Thoracic aorta (tissue), 2 donors: ENCODE measurements at places on chromosomes 12 and 14. TPM values are rescaled to one million over a fixed set of nuclear protein-coding genes. Genes with fewer than 3 reads are reported as not detected.
A peak's percentile ranks its signal among the peaks of the same experiment; 100 is the strongest.

GRCh38 chr12:131356485-131357184 is 354.3 kb upstream of the SFSWAP start:
- H3K4me1 ChIP-seq: no peaks in the 10 kb centered on the region
- DNase-seq: no peak
- H3K36me3 ChIP-seq: no peaks in the 10 kb centered on the region
- H3K4me3 ChIP-seq: no peak overlapping the region

The ACOT6 gene
- not detected for total RNA-seq

- H3K4me1 ChIP-seq: no peaks in the 10 kb centered on the region
- no peaks in the 10 kb centered on the region for H3K36me3 ChIP-seq
- no peak overlapping the region for H3K4me3 ChIP-seq
- no peaks in the 10 kb centered on the region for H3K27me3 ChIP-seq
- DNase-seq: no peak
Observed at GRCh38 chr14:48075487-48075886, 400.1 kb upstream of the MDGA2 start.

The NYNRIN gene
- total RNA-seq: 11.6 TPM

The NANOG gene
- 0.27 TPM for total RNA-seq

DNA sequence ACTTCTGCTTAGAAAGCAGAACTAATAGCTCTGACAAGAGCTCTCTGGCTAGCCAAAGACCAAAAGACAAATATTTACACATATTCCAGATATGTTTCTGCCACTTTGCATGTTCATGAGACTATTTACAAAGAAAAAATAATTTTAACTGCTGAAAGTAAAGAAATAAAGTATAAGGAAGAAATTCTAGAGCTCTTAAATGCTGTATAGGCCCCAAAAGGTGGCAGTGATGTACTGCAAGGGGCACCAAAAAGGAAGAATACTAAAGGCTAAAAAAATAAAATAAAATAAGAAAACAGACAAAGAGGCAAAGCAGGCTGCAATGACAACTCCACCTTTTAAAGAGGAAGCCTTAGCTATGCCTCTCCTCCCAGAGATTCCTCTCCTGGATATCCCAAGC is 23.0 kb downstream of the KLRK1 start:
- peak overlapping the region; percentile 86 for H3K27ac ChIP-seq
- H3K36me3 ChIP-seq: no peaks in the 10 kb centered on the region
- H3K4me1 ChIP-seq: peaks cover 36% of the 10 kb centered on the region
- DNase-seq: no peak
- no peak overlapping the region for H3K4me3 ChIP-seq
- no peaks in the 10 kb centered on the region for H3K27me3 ChIP-seq

The MANSC1 gene
- 38.1 TPM for total RNA-seq

DNA sequence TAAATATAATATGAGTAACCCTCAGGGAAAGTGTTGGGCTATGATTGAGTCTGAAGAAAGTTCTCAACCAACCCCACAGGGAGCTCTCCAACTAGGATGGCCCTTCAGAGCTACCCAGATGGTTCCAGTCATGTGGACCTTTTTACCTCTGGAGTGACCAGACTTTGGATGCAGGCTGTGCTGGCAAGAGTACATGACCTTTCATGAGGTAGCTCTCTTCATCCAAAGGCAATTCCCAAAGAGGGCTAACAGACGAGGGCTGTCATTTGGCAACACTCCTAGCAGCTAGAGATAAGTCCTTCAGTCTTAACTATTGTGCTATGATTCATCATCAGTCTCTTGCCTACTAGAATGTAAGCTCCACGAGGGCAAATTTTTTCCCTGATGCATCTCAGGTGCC is 75.4 kb downstream of the DUSP6 start:
- peaks cover 6% of the 10 kb centered on the region for H3K4me1 ChIP-seq
- no peak for DNase-seq
- H3K27ac ChIP-seq: no peak overlapping the region
- no peaks in the 10 kb centered on the region for H3K27me3 ChIP-seq

DNA sequence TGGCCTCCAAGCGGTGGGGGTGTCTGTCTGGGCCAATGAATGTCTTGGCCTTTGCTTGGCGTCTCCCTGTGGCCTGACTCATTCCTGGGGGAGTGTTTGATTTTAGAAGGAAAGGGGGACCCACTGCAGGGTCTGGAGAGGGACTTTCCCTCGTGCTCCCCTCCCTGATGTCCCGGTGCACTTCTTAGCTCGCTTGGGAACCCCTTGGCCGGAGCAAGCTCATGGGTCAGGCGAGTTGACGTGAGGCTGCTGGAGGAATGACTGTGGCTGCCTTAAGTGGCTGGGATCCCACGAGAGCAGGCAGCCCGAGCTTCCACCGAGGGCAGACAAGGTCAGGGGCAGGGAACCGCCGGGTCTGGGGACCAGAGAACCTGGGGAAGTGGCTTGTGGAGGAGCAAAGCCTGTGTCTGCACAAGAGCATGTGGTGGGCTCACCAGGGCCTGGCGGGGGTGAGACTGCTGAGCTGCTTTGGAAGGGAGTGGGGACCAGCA is 218.4 kb upstream of the C14orf180 start:
- H3K36me3 ChIP-seq: no peaks in the 10 kb centered on the region
- H3K27me3 ChIP-seq: no peaks in the 10 kb centered on the region
- no peak overlapping the region for H3K4me3 ChIP-seq
- no peaks in the 10 kb centered on the region for H3K4me1 ChIP-seq

- H3K4me3 ChIP-seq: no peak overlapping the region
- peak overlapping the region; percentile 85 for H3K27ac ChIP-seq
- DNase-seq: no peak
- peaks cover 18% of the 10 kb centered on the region for H3K4me1 ChIP-seq
Observed at GRCh38 chr14:36974985-36975384, 197.4 kb downstream of the SLC25A21 start.

- H3K27me3 ChIP-seq: no peaks in the 10 kb centered on the region
- no peak overlapping the region for H3K4me3 ChIP-seq
- DNase-seq: no peak
- H3K4me1 ChIP-seq: no peaks in the 10 kb centered on the region
- no peak overlapping the region for H3K27ac ChIP-seq
Observed at GRCh38 chr12:102371165-102371564, 109.2 kb downstream of the IGF1 start.

- H3K4me3 ChIP-seq: no peak overlapping the region
- H3K27ac ChIP-seq: no peak overlapping the region
- H3K4me1 ChIP-seq: no peaks in the 10 kb centered on the region
Observed at GRCh38 chr14:27327095-27327494, 729.3 kb upstream of the NOVA1 start.

GRCh38 chr12:122473543-122474323 is 27.0 kb downstream of the ZCCHC8 start:
- H3K4me3 ChIP-seq: no peak overlapping the region
- no peak for DNase-seq
- peaks cover 49% of the 10 kb centered on the region for H3K36me3 ChIP-seq
- no peaks in the 10 kb centered on the region for H3K27me3 ChIP-seq
- H3K27ac ChIP-seq: no peak overlapping the region

GRCh38 chr12:123150275-123150743 is 581 bp downstream of the PITPNM2 start:
- DNase-seq: no peak
- H3K4me1 ChIP-seq: peaks cover 25% of the 10 kb centered on the region
- H3K36me3 ChIP-seq: no peaks in the 10 kb centered on the region
- H3K27ac ChIP-seq: peak overlapping the region; percentile 57
- no peaks in the 10 kb centered on the region for H3K27me3 ChIP-seq
- H3K4me3 ChIP-seq: peak overlapping the region; percentile 86

GRCh38 chr12:57477710-57478681 is 1.7 kb downstream of the ARHGAP9 start:
- no peak for DNase-seq
- H3K27me3 ChIP-seq: no peaks in the 10 kb centered on the region
- H3K4me3 ChIP-seq: peak overlapping the region; percentile 72
- H3K36me3 ChIP-seq: no peaks in the 10 kb centered on the region
- peaks cover 15% of the 10 kb centered on the region for H3K4me1 ChIP-seq

GRCh38 chr12:111309584-111309983 is 59.3 kb downstream of the PHETA1 start:
- H3K4me3 ChIP-seq: no peak overlapping the region
- no peaks in the 10 kb centered on the region for H3K4me1 ChIP-seq
- H3K27ac ChIP-seq: no peak overlapping the region
- no peaks in the 10 kb centered on the region for H3K36me3 ChIP-seq
- H3K27me3 ChIP-seq: no peaks in the 10 kb centered on the region

The SERPINA3 gene
- total RNA-seq: 252 TPM

DNA sequence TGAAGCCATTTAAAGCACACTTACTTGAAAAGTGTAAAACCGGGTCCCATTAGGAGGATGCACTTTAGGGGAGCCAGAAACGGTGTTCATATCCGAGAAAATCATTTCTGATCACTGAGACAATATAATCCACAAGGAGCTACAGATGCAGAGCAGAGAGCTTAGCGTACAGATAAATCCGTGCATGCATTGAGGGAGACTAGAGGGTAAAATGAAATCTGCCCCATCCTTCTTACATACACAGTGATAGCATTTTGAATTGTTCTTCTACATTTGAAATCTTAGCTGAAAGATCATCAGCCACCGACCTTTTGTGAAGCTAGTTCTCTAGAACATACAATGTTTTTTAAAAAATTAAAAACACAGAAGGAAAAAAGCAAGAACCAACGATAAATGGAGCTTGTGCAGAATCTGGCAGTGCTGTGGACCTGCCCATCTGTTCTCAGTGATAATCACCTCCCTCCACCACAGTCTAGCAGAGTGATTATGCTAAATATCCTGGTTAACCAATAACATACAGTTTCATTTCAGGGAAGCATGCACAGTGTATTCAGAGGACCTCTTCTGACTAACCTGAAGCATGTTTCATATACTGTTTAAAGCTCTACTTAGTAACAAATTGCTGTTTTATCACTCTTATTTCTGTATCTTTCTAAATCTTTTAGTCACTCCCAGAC is 161.1 kb downstream of the PPFIA2 start:
- no peak overlapping the region for H3K4me3 ChIP-seq
- no peaks in the 10 kb centered on the region for H3K27me3 ChIP-seq
- no peaks in the 10 kb centered on the region for H3K36me3 ChIP-seq
- H3K4me1 ChIP-seq: no peaks in the 10 kb centered on the region
- no peak overlapping the region for H3K27ac ChIP-seq
- no peak for DNase-seq

DNA sequence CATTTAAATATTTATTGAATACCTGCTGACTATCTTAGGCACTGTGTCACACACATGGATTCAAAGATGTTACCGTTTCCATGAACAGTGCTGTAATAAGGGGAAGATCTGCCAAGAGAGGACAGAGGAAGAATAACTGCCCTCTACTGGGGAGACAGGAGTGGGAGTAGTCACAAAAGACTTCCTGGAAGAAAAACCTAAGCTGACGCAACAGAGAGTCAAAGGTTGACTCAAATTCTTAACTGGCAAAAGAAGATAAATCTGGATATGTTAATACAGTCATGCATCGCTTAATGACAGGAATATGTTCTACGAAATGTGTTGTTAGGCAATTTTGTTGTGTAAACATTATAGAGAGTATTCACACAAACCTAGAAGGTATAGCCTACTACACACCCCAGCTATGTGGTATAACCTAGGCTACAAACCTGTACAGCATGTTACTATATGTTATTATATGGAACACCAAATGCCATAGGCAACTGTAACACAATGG is 51.5 kb downstream of the DCAF5 start:
- no peak for DNase-seq
- no peak overlapping the region for H3K4me3 ChIP-seq
- no peaks in the 10 kb centered on the region for H3K27me3 ChIP-seq
- no peak overlapping the region for H3K27ac ChIP-seq
- H3K4me1 ChIP-seq: peaks cover 7% of the 10 kb centered on the region
- H3K36me3 ChIP-seq: no peaks in the 10 kb centered on the region

The ZNF385A gene
- 19.0 TPM for total RNA-seq

- H3K27me3 ChIP-seq: no peaks in the 10 kb centered on the region
- no peak overlapping the region for H3K27ac ChIP-seq
- H3K36me3 ChIP-seq: no peaks in the 10 kb centered on the region
- H3K4me3 ChIP-seq: no peak overlapping the region
Observed at GRCh38 chr14:68191567-68192321, 372.2 kb downstream of the RAD51B start.

- no peak overlapping the region for H3K4me3 ChIP-seq
- peak overlapping the region; percentile 61 for H3K27ac ChIP-seq
- DNase-seq: no peak
- H3K4me1 ChIP-seq: peaks cover 44% of the 10 kb centered on the region
- no peaks in the 10 kb centered on the region for H3K36me3 ChIP-seq
- no peaks in the 10 kb centered on the region for H3K27me3 ChIP-seq
Observed at GRCh38 chr12:62693376-62694050, 226.9 kb downstream of the MON2 start.

DNA sequence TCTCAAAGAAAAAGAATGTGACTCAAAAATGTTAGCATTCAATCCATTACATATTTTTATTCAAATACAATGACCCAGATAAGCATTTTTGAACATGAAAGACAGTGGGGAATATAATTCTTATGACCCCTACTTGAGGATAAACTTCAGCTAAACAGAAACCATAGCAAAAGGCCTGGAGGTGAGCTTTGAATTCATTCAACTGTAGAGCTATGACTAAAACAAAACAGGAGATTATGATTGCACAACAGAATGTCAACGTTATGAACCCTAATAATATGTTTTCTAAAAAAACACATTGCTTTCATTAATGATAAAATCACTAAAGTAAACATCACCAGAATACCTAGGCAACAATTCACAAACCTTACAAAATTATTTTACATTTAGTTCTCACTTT is 27.8 kb downstream of the EFCAB11 start:
- DNase-seq: no peak
- peaks cover 3% of the 10 kb centered on the region for H3K36me3 ChIP-seq
- H3K27ac ChIP-seq: no peak overlapping the region
- H3K4me1 ChIP-seq: no peaks in the 10 kb centered on the region

The SLC24A4 gene
- total RNA-seq: 2.7 TPM
